ENCODE measurements at places on chromosomes 3 and 15.

- no peak for DNase-seq
Observed at GRCh38 chr15:36430726-36431265, 148.6 kb upstream of the CDIN1 start.

DNA sequence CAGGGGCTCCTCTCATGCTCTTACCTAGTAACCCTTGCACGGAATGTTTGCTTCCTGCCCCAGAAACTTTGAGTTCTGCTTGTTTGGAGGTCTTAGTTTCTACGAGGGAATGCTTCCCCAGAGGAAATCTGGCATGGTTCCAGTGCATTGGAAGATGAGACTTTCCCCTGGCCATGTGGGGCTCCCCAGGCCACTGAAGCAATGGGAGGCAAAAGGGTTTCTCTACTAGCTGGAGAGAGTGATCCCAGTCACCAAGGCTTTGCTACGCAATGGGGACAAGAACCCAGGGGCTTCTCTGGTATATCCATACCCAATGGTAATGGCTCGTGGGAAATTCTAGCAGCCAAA is 44.2 kb upstream of the RPL32 start:
- no peak for DNase-seq

DNA sequence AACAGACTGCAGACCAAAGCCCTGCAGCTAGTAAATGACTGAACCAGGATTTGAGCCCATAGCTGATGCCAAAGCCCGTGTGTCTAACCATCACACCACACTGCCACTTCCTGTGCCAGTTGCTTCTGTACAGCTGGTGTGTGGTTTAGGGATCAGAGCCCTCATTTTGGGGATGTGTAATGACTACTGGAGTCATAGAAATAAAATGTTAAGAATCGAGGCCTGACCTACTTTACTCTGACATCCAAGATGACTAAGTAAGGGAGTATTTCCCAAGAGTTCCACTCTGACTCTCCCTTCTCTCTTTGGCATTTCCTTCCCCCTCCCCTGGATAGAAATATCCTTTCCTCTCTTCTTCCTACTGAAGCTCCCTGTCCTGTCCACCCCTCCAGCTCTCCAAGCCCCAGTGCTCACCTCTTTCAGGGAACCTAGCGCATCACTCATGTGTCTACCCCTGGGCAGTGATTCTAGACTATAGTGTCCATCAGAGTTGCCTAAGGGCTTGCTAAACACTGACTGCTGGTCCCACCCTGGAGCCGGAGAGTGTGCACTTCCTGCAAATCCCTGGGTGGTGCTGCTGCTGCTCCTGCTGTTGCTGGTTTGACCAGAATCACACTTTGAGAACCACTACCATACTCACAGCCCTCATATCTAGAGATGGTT is 53.8 kb downstream of the MGLL start:
- no peak for DNase-seq

DNA sequence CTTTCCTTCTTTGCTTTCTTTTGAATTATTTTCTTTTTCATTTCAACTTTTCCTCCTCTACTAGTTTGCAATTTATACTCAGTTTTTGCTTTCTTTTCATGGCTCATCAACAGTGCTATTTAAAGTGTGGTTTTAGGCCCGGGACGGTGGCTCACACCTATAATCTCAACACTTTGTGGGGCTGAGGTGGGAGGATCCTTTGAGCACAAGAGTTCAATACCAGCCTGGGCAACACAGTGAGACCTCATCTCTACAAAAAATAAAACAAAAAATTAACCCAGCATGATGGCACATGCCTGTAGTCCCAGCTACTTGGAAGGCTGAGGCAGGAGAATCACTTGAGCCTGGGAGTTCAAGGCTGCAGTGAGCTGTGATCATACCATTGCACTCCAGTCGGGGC is 20.4 kb upstream of the DENND4A start:
- DNase-seq, result no peak

- DNase-seq, result no peak
Observed at GRCh38 chr3:172246107-172246844, 202.0 kb downstream of the GHSR start.

GRCh38 chr3:24215502-24215901 is 270.4 kb downstream of the NR1D2 start:
- no peak for DNase-seq

- DNase-seq, result no peak
Observed at GRCh38 chr3:117486719-117487716, 777.4 kb downstream of the TUSC7 start.

- no peak for DNase-seq
Observed at GRCh38 chr3:197352382-197352781, 54.0 kb upstream of the DLG1 start.

DNA sequence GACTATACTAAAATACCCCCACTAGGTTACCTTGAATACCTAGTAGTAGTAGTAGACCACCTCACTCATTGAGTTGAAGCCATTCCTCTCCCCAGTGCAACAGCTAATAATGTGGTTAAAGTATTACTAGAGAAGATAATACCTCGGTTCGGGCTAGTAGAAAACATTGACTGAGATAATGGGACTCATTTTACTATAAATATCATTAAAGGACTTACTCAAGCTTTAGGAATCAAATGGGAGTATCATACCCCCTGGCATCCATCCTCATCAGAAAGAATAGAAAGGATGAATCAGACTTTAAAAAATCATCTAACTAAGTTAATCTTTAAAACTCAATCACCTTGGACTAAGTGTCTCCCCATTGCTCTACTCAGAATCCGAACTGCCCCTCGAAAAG is 49.0 kb upstream of the CACNA2D3 start:
- DNase-seq, result no peak

- DNase-seq, result no peak
Observed at GRCh38 chr15:82545478-82545877, 5.2 kb upstream of the RPS17 start.

DNA sequence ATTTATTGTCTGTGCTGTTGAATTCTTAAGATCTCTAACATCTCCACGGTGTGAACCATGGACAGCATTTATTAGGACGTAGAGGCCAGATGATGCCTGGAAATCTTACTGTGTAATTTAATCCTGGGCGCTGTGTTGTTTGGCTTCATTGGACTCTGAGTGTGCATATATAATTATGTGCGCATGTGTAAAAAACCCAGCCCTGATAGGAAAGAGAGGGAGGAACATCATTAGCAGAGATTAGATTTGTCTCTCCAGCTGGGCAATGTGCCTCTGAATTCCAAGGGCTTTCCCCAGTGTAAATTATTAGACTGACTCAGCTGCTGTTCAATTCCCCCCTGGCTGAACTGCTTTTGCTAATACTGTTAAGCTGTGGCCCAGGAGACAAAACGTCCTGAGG is 39.6 kb downstream of the MAP3K13 start:
- DNase-seq, result no peak

DNA sequence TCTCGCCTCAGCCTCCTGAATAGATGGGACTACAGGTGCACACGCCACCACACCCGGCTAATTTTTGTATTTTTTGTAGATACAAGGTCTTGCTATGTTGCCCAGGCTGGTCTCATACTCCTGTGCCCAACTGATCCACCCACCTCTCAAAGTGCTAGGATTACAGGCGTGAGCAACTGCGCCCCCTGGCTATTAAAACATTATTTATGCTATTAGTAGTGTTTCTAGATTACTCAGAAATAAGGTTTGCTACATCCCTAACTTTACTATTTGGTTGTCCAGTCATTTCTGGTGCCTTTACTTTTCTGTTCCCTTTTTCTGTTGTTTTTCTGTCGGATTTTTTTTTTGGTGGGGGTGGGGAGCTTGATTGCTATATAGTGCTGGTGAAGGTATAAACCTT is 393.6 kb upstream of the TPM1 start:
- DNase-seq, result no peak

DNA sequence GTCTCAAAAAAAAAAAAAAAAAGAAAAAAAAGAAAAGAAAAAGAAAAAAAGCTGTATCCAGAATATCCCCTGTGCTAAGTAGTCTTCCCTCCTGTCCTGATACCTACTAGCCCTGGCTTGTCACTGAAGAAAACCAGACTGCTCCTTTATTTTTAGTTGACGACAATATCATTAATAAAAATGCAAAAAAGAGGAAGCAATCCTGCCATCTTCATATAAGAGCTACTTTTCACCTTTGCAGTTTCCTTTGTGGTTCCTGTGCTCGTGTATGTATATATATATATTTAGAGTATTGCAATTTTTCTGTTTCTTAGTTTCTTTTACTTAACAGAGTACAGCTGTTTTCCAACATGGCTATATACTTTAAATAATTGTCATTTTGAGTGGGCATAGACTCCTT is 13.6 kb downstream of the C3orf20 start:
- DNase-seq, result no peak

DNA sequence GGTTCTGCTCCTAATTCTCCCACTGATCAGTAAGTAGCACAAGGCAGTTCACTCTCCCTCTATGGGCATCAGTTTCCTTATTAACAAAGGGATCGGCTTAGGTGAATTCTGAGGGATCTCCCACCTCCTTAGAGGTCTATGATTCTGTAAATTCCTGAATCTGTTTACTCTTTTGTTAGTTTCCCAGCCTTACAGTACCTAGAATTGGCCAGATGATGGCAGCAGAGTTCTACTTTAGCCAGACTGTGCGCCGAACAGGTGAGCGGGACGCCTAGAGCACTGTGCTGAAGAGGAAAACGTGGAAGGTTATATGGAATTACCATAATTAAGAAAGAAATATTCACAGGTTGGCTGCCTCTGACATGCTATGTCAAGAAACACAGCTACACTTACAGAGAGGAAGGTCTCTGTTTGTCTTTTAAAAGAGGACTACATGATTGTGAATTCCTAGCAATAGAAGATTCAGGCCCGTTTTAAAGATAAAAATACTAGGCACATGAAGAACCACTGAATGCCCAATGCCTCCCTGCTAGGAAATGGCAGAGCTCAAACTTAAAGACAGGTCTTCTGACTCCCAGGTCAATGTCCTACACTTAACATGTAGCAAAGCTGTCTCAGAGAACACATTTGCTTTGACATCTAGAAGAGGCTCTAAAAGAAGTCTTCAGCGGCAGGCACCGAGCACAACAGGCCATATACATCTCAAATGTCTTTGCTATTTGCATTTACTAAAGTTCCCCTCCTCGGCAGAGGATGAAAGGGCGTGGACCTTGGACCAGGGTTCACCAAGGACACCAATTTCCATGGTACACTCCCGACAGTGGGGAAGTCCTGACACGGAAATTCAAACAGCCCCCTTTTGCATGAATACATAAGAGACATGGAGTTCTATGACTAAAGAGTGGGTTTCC is 259.9 kb downstream of the FGF12 start:
- peak; percentile 1 for DNase-seq

DNA sequence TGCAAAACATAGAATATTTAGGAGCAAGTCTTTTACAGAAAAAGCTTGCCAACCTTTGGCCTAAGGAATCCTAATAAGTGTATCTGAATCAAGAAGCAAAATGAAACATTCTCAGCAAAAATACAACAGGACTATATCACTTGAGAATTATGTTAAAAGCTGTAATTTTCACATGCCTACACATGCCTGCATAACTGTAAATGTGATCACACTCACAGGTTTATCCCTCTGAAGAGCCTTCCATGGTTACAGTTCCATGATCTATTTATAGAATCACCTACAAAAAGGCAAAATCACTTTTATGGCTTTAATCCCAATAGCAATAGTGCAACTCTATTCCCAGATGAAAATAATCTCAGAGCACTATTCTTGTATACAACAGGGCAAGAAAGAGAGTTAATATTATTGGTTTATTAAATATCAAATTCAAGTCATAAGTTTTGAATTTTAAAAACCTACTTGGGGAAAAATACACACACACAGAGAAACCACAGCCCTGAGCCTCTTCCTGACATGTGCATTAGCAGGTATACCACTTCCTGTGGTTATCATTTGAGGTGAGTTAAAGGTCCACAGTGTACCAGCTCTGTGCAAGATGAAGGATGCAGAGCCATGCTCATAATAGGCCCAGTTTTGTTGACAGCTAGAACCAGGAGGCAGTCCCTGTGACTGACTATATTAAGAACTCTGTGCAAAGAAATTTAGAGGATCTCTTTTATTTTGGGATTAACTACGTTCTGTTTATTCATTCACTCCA is 252.5 kb upstream of the TGFBR2 start:
- DNase-seq, result peak; percentile 8

DNA sequence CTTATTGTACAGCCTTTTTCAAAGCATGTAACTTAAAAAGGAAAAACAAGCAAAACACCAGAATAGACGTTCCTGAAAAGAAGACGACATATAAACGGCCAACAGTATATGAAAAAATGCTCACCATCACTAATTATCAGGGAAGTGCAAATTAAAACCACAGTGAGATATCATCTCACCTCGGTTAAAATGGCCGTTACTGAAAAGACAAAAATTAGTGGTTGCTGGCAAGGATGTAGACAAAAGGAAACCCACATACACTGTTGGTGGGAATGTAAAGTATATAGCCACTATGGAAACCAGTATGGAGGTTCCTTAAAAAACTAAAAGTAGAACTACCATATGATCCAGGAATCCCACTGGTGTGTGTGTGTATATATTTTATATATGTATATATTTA is 64.5 kb upstream of the MLF1 start:
- no peak for DNase-seq

DNA sequence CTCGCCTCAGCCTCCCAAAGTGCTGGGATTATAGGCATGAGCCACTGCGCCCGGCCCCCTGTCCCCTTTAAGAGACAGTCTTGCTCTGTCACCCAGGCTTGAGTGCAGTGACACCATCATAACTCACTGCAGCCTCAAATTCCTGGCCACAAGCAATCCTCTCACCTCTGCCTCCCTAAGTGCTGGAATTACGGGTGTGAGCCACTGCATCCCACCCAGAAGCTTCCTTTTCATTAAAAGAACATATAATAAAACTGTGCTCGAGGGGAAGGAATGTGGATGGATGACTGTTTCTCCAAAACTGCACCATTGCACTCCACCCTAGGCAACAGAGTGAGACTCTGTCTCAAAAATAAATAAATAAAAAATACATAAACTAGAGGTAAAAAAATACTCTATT is 70.1 kb downstream of the NCEH1 start:
- no peak for DNase-seq

Measured in stimulated activated CD8-positive, alpha-beta memory T cell treated with anti-CD3 and anti-CD28 coated beads, Interleukin-4, amount 100 ng/mL, for 1 hour (primary cell).